ENCODE measurements at places on chromosomes 2 and 18.

- no peak for DNase-seq
Measured at GRCh38 chr18:47075098-47075883, 39.9 kb upstream of the ELOA2 start.

DNA sequence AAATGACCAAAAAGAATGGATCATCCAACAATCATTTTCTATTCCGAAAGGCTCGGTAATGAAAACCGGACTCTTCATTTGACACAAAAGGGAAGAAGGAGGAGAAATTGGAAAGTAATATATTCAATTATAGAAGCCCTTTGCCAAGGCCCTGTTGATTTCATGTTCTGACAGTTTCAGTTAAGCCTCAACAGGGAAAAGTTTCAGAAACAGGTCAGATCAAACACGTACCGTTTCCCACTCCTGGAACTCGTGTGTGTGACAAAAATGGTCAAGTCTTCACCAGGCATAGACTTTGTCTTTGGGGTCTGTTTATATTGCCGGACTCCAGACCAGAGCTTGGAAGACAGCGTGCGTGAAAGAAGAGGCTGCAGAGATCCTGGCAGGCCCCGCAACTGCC, 101.3 kb upstream of the BCL2L11 start:
- DNase-seq, result no peak

DNA sequence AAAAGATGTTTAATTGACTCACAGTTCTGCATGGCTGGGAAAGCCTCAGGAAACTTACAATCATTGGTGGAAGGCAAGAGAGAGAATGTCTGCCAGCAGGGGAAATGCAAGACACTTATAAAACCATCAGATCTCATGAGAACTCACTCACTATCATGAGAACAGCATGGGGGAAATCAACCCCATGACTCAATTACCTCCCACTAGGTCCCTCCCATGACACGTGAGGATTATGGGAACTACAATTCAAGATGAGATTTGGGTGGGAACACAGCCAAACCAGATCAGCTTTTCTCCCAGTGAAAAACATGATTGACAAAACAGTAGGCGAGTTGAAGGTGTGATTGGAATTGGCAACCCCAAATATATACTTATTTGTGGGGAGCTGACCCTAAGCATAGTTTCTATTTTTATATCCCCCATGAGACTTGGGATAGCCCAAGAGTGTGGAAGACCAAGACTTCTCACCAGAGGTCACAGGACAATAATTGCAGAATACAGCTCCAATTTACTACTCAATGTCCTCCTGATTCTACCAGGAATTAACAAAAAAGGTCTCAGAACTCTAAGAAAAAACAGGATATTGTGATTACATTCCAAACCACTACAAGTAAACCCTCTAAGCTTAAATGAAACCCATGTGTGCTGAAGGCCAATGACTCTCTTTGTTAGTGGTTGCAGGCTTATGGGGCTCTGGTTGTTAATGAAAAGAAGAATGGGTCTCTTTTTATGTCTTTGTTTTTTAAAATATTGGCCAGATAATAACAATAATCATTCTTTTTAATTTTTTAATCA, 96.1 kb upstream of the PIK3C3 start:
- DNase-seq, result peak; percentile 1

DNA sequence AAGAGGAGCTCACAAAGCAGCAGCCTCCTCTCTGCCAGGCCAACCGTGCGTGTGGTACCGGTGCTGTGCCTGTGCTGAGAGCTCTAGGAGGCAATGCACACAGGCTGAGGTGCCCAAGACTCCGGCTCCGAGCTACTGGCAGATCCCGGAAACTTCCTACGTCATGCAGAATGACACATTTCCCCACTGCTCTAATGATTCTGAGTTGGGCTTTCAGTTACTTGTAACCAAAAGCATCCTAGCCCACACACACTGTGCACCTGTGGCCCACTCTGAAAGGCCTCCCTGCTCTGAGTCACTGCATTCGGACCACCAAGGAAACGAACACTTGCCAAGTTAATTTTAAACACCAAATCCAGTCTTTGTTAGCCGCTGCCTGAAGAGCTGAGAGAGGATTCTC, 9.3 kb upstream of the RNU4ATAC start:
- DNase-seq, result no peak

DNA sequence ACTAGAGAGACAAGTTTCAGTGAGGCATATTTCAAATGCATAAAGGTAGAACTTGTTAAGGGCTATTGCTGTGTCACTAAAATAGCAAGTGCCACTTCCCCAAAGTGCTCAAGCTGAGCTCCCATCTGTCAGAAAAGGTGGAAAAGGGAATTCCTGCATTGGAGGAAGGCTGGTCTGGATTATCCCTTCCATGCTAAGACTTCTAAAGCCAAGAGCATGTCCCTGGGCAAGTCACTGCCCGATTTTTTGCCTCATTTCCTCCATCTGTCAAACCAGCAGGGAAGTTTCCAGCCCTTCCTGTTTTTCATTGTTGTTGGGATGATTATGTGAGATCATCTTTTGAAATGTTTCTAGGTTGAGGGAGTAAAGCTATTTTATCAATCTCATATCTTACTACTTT, 175.5 kb downstream of the SETBP1 start:
- peak; percentile 44 for DNase-seq

DNA sequence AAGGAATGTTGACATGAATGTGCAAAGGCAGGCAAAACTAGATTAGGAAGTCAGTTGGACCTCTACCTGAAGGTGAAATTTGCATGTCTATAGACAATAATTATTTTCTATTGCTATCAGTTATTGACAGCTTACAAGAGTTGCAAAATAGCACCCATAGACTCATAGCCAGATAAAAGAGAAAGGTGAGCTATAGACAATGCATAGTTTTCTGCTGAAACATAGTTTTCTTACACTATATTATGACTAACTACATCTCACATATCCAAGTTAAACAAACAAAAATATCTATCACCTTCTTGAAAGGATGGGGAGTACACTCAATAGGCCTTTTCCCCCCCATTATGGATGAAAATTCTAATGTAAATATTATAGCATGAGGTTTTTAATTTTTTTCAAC, 305.0 kb downstream of the PTH2R start:
- no peak for DNase-seq

DNA sequence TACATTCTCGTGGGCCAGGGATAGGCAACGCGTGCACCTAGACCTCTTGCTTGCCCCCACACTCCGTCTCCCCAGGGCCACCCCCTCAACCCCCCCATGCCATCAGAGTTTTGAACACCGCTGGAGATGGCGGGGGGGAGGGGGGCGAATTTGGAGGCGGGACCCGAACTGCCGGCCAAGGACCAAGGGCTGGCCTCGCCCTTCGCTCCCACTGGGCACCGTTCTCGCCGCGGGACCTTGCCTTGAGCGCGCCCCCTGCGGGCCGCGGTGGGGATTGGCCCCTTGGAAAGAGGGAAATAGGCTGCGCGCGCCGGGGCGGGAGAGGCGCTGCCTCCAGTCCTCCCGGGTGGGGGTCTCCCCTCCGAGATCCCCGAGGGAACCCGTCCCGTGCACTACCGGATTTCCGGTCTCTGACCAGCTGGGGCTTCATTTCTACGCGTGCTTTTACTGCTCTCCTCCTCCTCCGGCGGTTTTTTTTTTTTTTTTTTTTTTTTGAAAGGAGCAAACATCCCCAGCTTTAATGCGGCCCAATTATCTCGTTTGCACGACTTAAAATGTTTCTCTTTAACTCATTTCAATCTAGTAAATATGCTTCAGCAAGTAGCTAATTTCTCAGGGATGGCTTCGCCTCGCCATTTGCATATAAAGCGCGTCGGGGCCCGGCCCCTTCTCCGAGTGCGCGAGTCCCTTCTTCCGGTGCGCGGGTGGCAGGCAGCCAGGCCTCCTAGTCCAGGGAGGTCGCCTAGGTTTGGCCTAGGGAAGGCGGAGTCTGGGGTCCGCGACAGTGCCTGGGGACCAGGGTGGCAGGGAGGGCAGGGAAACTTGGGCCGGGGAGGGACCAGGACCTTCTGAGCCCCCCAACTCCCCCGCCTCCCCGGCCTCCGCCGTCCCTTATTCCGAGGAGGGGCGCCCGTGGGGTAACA, 10.0 kb upstream of the GBX2 start:
- DNase-seq, result no peak

- no peak for DNase-seq
Measured at GRCh38 chr2:234421-234820, 29.4 kb downstream of the SH3YL1 start.

GRCh38 chr18:75562216-75562615, 134.7 kb upstream of the SMIM21 start:
- no peak for DNase-seq

DNA sequence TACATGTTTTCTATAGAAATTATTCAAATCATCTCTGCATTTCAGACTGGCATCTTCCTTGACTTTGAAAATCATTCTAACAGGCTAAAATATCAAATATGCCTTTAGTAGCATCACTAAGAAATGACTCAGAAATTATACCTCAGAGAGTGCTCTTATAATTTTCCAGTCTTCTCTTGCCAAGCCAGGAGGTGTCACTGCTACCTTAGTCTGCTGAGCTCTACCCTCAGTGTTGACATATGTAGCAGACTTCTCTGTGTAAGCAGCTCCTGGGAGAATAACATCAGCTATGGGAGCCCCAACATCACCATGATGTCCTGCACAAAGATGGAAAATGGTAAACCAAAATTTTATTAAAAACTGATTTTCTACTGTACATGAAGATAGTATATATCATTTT, 31.6 kb downstream of the NDUFS1 start:
- DNase-seq, result no peak

DNA sequence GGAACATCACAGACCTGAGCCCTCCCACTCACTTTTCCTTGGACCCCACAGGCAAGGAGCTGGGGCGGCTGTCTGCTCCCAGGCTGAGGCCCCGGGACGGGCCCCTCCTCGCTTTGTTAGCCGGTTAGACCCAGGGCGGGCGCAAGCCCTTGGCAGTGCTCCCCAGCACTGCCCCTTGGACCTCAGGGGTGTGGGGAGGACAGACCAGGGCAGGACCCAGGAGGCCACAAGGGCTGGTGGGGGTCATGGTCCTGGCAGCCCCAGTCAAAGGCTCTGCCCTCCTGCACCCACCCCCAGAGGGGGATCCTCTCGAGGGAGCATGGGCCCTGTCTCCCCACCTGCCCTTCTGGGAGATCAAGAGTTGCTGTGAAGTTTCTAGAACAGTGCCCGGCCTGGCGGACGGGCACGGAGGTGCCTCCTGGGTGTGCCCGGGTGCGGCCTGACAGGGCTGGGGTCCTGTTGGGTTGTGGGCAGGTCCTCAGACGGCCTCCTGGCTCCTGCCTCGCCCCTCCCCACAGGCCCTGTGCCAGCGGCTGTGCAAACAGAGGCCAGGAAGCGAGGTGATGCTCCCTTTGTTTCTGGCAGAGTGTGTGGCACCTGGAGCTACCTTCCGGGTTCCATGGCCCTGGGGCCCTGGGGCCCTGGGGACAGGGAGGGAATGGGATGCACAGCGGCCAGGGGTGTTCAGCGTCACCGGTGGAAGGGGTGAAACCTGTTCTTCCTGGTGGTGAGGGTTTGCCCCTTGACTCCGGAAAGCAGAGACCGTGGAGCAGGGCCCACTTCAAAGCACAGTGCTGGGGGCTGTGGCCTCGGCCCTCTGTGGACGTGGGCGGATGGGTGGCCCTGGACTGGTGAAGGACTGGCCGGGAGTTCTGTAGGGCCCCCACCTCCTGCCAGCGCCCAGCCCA, 2.9 kb upstream of the GAL3ST2 start:
- DNase-seq, result no peak

GRCh38 chr2:66031236-66031635, 403.7 kb upstream of the MEIS1 start:
- DNase-seq, result no peak

- no peak for DNase-seq
Measured at GRCh38 chr18:80124131-80124530, 15.1 kb downstream of the ADNP2 start.

DNA sequence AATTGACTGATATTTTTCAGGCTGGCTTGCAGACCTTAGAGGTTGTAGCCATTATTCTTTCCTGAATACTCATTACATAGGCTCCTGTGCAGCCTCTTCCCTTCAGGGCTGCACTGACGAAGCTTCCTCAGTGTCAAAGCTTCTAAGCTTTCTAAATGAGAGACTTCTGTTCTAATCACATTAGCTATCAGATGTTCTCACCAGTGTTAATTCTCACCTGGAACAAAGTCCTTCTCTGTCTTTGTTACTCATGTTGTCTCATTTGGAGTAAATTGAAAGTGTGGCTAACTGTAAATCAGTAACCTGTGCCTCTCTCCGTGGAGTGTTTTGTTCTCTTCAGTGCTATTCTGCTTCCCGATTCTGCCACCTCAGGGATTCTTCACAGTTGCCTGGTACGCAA, 76.9 kb downstream of the MC4R start:
- no peak for DNase-seq

GRCh38 chr2:23546913-23547312, 161.9 kb downstream of the KLHL29 start:
- no peak for DNase-seq

- no peak for DNase-seq
Measured at GRCh38 chr2:17252258-17252657, 266.0 kb downstream of the RAD51AP2 start.
